Progenitor cell of endocrine pancreas (in vitro differentiated cells): ENCODE measurements at places on chromosomes 6 and 20.

DNA sequence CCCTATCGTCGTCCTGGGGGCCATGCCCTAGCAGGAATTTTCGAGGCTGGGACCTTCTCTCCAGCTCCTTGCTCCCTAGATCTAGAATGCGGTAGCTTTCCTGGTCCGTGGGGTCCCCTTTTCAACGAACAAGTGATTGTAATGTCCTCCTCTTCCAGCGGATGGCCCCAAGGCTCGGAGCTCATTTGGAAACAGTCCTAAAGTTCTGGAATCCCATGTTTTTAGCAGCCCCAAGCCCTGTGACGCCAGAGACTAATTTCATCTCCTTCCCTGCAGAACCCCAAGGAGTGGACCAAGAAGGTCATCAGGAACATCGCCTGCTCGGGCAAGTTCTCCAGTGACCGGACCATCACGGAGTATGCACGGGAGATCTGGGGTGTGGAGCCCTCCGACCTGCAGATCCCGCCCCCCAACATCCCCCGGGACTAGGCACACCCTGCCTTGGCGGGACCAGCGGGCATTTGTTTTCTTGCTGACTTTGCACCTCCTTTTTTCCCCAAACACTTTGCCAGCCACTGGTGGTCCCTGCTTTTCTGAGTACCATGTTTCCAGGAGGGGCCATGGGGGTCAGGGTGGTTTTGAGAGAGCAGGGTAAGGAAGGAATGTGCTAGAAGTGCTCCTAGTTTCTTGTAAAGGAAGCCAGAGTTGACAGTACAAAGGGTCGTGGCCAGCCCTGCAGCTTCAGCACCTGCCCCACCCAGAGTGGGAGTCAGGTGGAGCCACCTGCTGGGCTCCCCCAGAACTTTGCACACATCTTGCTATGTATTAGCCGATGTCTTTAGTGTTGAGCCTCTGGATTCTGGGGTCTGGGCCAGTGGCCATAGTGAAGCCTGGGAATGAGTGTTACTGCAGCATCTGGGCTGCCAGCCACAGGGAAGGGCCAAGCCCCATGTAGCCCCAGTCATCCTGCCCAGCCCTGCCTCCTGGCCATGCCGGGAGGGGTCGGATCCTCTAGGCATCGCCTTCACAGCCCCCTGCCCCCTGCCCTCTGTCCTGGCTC, 48.5 kb downstream of the PYGB start:
- no peak for DNase-seq

- DNase-seq = no peak
These were observed 11.6 kb downstream of the RREB1 start for GRCh38 chr6:7119272-7119801.

- DNase-seq = no peak
These were observed 85.9 kb downstream of the FBXO5 start for GRCh38 chr6:152896923-152897322.

DNA sequence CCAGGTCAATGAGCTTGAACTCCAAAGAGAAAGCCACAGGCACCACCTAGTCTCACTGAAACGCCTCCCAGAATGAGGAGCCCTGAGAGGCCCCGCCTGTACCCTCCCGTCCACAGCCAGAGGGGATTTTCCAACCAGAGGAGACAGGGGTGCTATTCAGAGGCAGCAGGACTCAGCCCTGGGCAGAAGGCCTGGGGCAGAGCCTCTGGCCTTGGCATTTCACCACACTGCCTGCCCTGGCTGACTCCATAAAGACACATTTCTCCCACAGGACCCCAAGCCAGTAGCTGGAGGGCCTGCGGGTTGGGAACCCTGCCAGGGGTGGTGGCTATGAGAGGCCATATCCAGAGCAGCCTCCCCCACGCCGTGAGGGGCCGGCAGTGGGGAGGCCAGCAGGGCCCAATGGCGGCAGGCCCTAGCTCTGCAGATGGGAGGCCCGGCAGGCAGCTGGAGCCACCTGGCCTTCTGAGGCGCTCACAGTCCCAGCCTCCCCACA, 159.3 kb downstream of the PREX1 start:
- no peak for DNase-seq
